ENCODE measurements at places on chromosomes 3 and 15. TPM values are rescaled to one million over a fixed set of nuclear protein-coding genes. Genes with fewer than 3 reads are reported as not detected.
A peak's percentile ranks its signal among the peaks of the same experiment; 100 is the strongest.

DNA sequence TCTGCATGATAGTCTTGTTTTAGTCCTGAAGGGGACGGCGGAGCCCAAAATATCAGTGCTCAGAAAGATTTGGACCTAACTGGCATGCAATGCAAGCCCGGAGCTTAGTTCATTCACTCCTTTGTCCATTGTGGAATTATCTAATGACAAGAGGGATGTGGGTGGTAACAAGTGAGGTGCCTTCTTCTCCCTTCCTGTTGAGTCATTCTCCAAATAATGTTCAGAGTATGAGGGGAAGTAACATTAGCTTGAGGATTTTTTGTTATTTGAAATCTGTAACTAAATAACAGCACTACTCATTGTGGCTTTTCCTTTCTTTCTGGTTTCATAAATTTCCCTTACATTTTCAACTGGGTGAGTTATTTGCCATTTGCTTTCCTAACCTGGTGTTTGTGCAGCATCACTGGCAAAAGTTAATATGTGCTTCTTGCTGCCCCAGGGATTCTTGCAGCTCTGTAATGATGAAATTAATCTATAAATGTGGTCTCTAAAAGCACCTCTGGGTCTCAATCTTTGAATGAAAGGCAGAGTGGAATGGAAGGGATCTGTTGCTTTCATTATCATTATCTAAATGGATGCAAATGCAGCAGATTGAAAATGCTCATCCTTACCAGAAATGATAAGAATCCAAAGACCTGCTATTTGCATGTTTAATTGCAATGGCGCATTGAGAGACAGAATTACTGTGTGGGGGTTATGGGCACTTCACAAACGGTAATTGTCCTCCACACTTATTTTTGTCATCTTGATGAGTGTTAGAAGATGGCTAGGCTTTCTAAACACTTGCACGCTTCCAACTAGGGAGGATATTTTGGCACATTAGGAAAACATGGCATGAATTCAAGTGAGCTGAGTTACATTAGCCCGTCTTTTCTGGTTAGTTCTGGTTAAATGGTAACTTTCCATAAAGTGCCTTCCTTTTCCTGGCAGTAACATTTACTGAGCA lies 89.9 kb upstream of the MITF start:
- DNase-seq, result no peak

DNA sequence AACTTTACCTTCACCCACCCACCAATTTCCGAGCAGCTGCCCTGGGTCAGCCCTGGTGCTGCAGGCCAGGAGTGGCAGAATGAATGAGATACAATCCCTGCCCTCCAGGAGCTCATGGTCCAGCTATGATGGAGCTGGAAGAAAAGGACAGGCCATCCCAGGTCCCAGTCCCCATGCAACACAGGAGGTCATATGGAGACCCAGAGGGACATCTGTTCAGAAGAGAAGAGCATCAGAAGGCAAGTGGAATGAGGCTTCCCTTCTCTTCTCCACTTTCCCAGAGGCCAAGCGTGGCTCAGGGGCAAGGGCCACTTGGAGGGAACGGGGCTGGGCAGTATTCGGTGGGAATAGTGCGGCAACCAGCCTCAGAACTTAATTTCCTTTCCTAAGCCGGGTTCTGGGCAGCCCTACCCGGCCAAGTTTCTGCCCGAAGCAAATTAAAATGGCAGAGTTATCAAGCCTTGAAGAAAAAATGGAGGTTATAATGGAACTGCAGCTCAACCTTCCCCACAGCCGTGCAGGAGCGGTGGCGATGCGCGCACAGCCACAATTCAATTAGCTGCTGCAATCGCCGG lies 35.9 kb downstream of the TLE3 start:
- DNase-seq, result no peak

GRCh38 chr3:139937674-139938279 lies 2.8 kb downstream of the CLSTN2 start:
- DNase-seq, result peak; percentile 4

- DNase-seq, result no peak
Measured at GRCh38 chr3:175349168-175349567, 490.0 kb downstream of the NAALADL2 start.

The SERPINI2 gene
- polyA plus RNA-seq, result not detected

DNA sequence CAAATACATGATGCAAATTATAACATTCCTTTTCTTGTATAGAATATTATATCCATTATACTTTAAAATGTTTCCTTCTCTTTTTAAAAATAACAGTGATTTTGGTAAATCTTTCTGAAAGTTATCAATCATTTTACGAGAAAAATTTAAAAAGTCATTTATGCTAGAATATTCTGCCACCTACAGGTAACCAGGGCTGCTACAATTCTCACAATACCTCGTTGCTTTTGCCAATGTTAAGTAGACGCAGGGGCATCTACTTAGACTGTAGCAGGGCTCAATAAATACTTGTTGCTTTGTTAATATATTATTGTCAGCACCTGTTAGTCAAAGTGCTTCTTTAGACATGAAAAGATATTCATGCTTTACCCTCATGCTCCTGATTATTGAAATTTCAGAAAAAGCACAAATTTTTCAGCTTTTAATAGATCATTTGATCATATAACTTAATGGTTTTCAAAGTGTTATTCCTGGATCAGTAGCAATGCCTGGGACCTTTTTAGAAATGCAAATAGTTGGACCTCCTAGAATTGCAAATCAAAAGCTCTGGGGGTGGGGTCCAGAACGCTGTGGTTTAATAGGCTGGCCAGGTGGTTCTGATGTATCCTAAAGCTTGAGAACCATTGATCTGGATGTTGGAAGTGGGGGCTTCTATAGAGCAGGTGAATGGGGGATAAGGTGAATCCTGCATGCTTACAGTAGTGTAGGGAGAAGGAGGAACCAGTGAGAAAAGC lies 223.6 kb upstream of the PDZRN3 start:
- no peak for DNase-seq

The NCEH1 gene
- 17.8 TPM for polyA plus RNA-seq

The IMPG2 gene
- polyA plus RNA-seq, result 0.10 TPM

- DNase-seq, result no peak
Measured at GRCh38 chr15:22866079-22866478, 27.6 kb downstream of the NIPA2 start.

GRCh38 chr3:4797201-4797705 lies 182.0 kb upstream of the BHLHE40 start:
- no peak for DNase-seq

The ZCWPW2 gene
- polyA plus RNA-seq, result 0.51 TPM

DNA sequence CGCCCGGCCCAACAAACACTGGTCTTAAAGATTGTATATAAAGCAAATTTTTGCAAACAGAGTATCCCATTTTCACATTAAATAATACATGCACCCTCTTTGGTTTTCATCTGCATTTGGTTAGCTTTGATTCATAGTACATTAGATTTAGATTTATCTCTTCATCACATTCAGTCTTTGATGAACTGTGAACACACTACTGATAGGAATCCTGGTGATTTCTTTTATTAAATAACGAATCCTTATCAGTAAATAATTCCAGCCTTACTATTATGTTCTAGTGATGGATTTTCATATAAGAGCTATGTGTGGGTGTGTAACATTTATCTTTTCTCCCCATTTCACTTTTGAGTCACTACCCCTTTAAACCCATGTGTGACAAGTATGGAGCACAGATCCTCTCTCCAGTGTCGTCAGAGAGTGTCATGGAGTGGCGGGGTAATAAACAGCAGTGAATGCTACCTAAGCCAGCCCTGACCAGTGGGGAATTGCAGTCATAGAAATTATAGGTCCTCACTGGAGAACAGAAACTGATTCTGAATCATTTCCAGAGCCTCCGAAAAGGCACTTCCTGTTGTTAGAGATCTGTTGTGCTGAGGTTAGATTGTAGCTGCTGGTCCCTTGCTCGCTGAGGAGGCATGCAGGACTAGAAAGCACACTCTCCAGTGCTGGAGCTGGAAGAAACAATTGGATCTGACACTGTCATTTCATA lies 22.0 kb downstream of the SLC7A14 start:
- DNase-seq, result peak; percentile 12

GRCh38 chr3:122406198-122406597 lies 9.7 kb downstream of the WDR5B start:
- no peak for DNase-seq

The LRTM1 gene
- not detected for polyA plus RNA-seq

DNA sequence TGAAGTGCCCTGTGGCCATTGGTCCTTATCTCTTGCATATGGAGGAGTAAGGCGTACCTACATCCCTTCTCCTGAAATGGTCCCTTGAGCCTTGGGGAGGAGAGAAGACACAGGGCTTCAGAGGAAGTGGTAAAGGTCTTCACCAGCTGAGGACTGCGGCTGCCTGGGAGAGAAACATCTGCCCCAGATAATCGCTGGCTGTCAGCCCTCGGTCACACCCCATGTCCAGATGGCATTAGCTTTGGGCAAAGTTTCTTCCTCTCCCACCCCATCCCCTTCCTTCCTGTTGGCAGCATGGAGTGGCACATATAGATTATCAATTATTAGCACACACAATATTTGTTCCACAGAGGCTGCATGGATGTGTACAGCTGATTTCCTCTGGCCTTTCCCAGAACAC lies 61.6 kb downstream of the LRTM1 start:
- no peak for DNase-seq

The EID1 gene
- 238 TPM for polyA plus RNA-seq

GRCh38 chr3:5220193-5220592 lies 32.7 kb downstream of the EDEM1 start:
- no peak for DNase-seq

GRCh38 chr15:27767918-27768640 lies 331.0 kb downstream of the OCA2 start:
- DNase-seq, result no peak

The CILP gene
- polyA plus RNA-seq, result 0.09 TPM

- no peak for DNase-seq
Measured at GRCh38 chr3:160754371-160754854, 1.6 kb upstream of the PPM1L start.

DNA sequence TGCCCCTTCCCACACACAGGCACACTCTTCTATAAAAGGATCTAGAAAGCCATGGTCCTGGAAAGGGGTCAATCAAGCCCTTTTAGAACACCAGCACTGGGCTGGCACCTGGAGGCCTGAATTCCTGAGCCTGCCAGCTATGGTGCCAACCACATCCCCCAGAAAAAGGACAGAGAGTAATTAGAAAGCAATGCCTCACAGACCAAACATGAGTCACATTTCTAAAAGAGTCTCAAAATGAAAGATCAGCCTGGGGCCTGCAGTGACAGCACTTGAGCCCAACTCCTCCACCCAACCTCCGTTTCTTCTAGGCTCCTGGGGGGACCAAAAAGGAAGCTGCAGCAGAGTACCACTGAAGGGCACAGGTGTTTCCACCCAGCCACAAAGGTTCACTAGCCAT lies 14.1 kb downstream of the MYLK start:
- DNase-seq, result no peak

The SAMMSON gene
- polyA plus RNA-seq, result not detected

GRCh38 chr15:95520511-95520910 lies 810.0 kb upstream of the NR2F2 start:
- no peak for DNase-seq

DNA sequence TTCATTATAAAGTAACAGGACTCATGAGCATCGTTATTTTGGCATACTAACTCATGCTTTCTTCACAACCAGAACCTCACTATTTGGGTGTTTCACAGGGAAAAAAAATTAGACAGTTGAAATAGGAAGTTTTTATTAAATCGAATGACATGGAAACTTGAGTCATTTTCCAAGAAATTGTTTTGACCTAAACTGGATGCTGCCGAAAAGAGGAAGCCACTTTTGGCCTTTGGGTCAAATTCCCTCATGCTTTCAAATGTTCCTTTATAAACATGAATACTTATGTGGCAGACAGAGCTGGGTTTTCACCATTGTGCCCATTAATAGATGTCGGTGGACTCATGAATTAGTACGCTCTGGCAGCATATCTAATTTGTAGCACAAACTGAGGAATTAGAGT lies 224.9 kb downstream of the MCTP2 start:
- no peak for DNase-seq

The PPARG gene
- polyA plus RNA-seq, result 3.7 TPM

GRCh38 chr15:101615986-101616848 lies 36.0 kb downstream of the TM2D3 start:
- DNase-seq, result peak; percentile 19

DNA sequence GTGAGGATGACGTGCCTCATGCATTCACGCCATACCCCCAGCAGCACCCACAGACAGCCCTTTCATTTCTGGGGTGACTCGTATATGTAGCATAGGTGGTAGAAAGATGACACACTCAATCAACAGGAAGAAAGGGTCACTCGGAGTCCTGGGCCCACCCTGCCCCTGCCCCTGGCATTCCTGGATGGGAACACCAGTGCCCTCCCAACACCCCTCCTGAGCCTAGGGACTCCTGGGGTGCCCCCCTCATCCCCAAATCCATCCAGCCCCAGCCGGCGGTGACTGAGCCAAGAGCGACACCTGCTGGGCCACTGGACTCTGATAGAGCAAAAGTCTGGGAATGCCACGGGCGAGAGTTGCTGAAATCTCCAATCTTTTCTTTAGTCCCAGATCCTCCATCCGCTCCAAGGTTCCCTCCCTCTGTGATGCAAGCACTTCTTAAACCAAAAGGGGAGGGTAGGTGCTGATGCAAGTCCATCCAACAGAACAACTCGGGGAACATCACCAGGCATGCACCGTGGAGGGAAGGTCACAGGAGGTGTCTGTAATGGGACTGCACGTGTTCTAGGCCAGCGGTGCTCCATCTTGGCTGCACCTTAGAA lies 31.1 kb downstream of the ACAN start:
- no peak for DNase-seq

- DNase-seq, result no peak
Measured at GRCh38 chr15:27707257-27707656, 391.9 kb downstream of the OCA2 start.

The ZNF501 gene
- polyA plus RNA-seq, result 3.7 TPM

GRCh38 chr15:85657132-85657531 lies 137.6 kb downstream of the KLHL25 start:
- no peak for DNase-seq

- no peak for DNase-seq
Measured at GRCh38 chr15:66866656-66867055, 164.6 kb downstream of the SMAD6 start.

The NRG4 gene
- not detected for polyA plus RNA-seq

The TF gene
- polyA plus RNA-seq, result 0.15 TPM

DNA sequence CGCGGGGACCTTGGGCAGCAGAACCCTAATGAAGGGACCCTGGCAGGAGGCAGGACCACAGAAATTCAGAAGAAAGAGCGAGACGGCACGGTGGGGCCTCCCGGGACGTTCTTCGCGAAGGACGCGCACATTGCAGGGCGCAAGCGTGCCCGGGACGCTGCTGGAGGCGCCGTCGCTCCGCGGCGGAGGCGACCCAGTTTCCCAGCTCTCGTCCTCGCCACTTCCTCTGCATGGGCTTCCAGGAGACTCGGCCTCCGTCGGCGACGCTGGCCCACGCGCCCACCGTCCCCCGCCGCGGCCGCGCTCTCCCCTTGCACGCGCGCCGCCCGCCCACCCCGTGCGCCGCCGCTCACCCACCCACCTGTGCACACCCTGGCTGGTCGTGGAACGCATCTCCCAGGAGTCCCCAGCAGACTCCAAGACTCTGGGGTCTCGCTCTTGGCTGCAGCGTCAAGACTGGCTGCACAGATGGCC lies 31.8 kb upstream of the SMAD3 start:
- DNase-seq, result no peak

The SERINC4 gene
- not detected for polyA plus RNA-seq
